ENCODE measurements at places on chromosomes 6 and 20.

- no peak for DNase-seq
Measured at GRCh38 chr6:148739822-148740128, 7.1 kb upstream of the UST start.

GRCh38 chr20:63188641-63189321, 27.1 kb downstream of the YTHDF1 start:
- DNase-seq: no peak

- no peak for DNase-seq
Measured at GRCh38 chr6:105675715-105676397, 273.0 kb upstream of the PREP start.

- no peak for DNase-seq
Measured at GRCh38 chr6:15439410-15440025, 193.6 kb downstream of the JARID2 start.

DNA sequence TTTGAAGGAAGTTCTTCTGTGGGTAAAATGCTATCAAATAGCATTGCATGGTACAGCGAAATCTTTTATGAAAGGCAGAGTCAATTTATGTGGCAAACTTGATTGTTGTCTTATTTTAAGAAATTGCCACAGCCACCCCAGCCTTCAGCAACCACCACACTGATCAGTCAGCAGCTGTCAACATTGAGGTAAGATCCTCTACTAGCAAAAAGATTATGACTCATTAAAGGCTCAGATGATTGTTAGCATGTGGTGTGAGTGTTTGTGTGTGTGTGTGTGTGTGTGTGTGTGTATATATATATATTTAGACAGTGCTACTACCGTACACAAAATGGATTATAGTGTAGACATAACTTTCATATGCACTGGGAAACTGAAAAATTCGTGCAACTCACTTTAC, 27.8 kb downstream of the LRRN4 start:
- no peak for DNase-seq

DNA sequence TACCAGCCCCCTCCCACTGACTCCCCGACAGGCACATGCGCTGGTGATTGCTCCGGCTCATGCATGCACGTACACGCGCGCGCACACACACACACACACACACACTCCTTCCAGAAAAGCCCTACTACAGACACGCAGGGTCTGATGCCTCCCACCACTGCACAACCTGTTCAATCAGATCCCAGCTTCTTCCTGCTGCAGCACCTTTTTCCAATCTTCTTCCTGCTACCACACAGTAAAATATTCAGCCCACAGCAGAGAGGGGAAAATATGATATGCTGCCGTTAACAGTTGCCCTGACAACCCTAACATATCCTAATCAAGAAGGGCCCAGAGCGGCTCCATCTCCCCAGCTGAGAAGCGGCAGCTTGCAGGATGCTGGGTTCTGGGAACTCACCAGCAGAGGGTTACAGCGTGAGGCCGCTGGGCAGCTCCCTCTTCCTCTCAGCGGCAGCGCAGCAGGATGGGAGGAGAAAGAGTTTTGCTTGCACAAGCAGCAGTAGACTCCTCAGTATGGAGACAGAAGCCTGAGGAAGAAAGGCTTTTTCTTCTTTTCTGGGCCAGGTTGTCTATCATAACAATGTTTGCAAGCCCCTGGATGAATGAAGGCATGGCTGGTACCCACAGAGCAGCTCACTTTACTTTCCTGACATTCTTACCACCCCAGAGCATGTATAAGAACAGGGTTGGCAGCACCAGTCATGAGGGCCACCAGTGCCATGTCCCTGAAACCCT, 23.9 kb downstream of the MAP7 start:
- DNase-seq: no peak

GRCh38 chr20:56875052-56875659, 246.1 kb downstream of the TFAP2C start:
- DNase-seq: no peak

Data from hematopoietic multipotent progenitor cell treated with erythropoietin and hydrocortisone succinate and interleukin-3 and kit ligand, for 15 days (in vitro differentiated cells).